Left cardiac atrium (tissue), 4 donors: ENCODE measurements at places on chromosomes 5 and 9. TPM values are rescaled to one million over a fixed set of nuclear protein-coding genes. Genes with fewer than 3 reads are reported as not detected.

The RNF183 gene
- not detected for total RNA-seq

- no peak for DNase-seq
Measured at GRCh38 chr9:76433406-76433805, 25.6 kb upstream of the GCNT1 start.

DNA sequence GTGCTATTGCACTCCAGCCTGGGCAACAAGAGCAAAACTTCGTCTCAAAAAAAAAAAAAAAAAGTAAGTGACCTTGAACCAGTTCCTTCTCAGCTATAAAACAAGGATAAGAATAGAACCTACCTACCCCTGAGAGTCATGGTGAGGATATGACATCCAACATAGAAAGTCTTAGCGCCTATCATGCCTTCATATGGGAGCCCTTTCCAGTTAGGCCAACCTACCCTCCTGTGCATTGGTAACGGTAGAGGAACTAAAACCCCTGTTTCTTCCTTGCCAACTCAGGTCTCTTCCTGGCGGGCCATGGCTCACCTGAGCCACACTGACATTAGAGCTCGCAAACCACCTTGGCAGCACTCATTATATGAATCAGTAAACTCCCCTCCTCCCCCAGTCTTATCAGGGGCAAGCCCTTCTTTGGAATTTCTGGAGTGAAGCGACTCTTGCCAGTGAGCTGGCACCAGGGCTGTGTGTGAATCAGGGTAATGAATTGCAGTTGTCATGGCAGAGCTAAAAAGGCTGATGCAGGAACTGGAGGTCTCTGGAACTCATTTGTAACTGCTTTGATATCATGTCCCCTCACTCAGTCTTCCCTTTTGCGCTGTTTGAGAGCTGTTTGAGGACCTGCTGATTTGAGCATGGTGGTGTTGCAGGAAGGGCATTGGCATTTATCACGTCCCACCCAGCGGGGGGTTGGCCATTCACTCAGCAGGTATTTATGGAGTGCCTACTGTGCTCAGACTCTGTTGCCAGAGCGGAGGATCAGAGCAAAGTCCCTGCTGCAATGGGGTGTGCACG, 10.3 kb downstream of the WWC1 start:
- DNase-seq: no peak

- no peak for DNase-seq
Measured at GRCh38 chr9:101674165-101674564, 64.3 kb downstream of the GRIN3A start.
